T-helper 22 cell (primary cell): ENCODE measurements at places on chromosomes 5 and 9.

DNA sequence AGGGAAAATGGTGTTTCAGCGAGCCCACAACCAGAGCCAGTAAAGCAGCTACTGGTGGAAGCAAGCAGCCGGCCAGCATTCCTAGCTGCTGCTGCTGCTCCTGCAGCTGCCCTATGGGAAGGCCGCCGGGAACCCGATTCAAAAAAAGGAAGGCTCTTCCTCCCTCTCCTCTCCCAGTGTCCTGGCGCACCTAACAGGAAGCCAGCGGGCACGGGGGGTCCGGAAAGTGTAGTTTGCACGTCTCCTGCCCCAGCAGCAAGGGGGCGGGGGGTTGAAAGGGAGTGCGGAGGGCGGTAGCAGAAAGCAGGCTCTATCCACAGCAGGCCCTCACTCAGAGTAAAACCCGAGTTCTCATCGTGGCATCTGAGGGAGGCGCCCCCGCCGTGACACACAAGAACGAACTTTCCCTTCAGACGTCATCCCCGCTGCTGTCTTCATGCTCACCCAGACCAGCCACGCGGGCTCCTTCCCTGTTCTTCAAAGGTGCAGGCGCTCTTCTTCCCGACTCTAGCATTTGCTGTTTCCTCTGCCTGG, 16.5 kb downstream of the GRXCR2 start:
- no peak for DNase-seq

DNA sequence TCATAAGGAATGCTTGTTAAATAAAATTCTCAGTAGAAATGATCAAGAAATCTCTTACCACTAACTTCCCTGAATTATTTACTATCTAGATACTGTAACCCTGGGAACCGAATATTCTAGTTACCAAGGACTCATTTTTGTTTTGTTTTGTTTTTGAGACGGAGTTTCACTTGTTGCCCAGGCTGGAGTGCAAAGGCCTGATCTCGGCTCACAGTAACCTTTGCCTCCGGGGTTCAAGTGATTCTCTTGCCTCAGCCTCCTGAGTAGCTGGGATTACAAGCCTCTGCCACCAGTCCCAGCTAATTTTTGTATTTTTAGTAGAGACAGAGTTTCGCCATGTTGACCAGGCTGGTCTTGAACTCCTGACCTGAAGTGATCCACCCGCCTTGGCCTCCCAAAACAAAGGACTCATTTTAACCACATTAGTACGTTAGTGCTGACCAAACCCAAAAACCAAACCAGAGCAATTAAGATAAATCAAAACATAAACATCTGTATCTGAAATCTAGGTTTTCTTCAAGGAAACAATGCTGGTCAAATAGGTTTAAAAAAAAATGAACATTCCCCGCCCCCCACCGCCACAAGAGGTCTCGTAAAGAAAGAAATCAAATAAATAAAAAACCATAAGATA, 3.7 kb downstream of the TXN start:
- DNase-seq, result no peak

DNA sequence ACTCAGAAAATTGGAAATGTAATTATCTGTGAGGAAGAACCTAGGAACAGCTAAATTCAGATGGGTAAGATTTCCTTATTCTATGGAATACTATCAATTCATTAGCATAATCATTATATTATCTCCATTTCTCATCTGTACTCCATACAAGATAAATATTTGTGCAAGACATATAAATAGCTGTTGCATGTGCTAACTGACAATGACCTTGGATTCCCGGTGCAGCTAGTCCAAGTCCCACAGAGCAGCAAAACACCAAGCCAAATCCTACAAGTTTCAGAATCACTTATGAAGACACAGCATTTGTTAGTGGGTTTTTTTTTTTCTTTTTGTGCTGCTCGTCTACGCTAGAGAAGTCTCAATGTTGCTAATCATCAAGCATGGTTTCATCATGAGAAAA, 64.8 kb downstream of the NUDT12 start:
- DNase-seq, result no peak

DNA sequence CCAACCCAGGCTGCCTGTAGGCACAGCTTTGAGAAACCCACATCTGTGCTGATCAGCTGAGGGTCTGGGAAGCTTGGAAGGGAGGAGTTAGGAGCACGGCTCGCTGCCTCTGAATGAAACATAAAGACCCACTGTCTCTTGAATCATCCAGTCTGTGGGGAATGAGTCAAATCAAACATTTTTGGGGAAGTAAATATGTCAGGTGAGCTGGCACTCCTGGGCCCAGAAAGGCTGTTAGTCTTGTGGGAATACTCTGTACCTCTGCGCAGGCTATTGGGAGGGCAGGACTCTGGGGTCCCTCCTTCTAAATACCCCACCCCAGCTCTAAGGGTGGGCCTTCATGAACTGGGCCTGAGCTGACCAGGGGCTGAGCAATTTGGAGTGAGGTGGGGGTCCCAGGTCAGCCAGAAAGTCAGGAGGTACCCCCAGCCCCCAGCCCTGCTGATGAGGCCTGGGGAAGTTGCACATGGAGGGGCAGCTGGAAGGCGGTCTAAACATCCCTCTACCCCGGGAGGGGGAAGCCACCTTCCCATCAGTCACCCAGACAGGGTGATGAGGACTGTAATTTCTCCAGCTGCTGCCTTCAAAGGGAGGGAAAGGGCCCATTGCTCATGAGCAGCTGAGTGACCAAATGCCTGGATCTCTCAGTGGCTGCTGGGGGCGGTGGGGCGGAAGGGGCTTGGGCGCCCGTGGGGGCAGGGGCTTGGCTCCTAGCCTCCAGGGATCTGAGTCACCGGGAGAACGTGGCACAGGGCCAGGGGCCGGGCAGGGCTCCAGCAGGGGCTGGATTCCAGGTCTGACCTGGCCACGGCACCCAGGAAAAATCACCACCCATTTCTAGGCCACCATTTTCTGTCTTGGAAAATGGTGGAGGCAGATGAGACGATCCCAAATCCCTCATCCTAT, 10.8 kb downstream of the FIBCD1 start:
- no peak for DNase-seq

- DNase-seq, result no peak
These were observed 26.6 kb upstream of the CRB2 start for GRCh38 chr9:123329329-123329955.
